ENCODE measurements at places on chromosomes 16 and 17.

GRCh38 chr17:36578671-36579070 lies 13.0 kb upstream of the DHRS11 start:
- no peak for DNase-seq

GRCh38 chr17:15414532-15415306 lies 52.7 kb downstream of the CDRT4 start:
- DNase-seq, result no peak

DNA sequence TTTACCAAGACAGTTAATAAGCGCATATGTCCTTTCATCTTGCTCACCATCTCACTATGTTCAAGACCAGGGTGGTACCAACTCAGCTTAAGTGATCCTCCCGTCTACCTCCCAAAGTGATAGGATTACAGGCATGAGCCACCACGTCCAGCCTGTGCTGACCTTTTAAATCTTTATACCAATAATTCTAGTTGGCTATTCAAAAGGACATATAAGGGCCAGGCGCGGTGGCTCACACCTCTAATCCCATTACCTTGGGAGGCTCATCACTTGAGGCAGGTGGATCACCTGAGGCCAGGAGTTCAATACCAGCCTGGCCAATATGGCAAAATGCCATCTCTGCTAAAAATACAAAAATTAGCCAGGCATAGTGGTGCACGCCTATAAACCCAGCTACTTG lies 2.4 kb downstream of the CEP95 start:
- DNase-seq, result no peak

- no peak for DNase-seq
Measured at GRCh38 chr17:17059301-17059890, 17.1 kb downstream of the MPRIP start.

DNA sequence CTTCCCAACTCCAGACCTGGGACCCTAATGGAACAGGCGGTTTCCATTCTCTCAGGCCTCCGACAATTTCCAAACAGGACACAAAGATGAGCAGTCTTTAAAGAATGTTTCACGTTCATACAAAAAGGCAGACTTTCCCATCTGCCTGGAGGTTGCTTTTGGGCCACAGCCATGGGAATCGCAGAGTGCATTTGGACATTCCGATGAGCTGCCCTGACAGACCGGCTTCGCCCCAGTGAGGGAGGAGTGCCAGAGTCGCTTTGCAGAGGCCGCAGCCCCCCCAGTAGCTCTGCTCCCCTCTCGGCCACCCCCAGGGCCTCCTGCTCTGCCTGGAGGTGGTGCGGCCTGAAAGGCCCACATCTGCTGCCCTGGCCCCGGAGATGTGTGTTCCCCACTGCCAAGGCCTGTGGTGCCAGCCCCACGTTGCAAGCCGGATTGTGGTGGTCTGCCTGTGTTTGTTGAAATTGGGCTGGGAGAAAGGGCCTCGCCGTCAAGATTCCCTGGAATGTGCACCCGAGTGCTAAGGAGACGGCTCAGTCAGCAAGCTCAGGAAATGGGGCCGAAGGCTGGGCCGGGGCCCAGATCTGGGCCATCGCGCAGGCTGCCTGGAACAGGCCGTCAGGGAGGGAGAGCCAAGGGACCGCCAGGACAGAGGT lies 89.8 kb downstream of the C16orf95 start:
- no peak for DNase-seq

GRCh38 chr17:78315355-78316114 lies 44.3 kb downstream of the SOCS3 start:
- peak; percentile 34 for DNase-seq

Data from CD4-positive, alpha-beta T cell treated with Interleukin-10 for 1 hour (primary cell).